ENCODE measurements at places on chromosomes 2 and 18. TPM values are rescaled to one million over a fixed set of nuclear protein-coding genes. Genes with fewer than 3 reads are reported as not detected.

Gene STARD6
- not detected for total RNA-seq

Gene CXCR1
- total RNA-seq = not detected

Gene STK11IP
- 27.8 TPM for total RNA-seq

Gene C2orf66
- 0.38 TPM for total RNA-seq

Gene LRP2
- total RNA-seq = 0.70 TPM

Gene REG3G
- total RNA-seq = not detected

Gene CERKL
- not detected for total RNA-seq

Gene ZNF236
- total RNA-seq = 15.7 TPM

Gene ALPP
- total RNA-seq = not detected

Gene ST6GAL2
- not detected for total RNA-seq

Gene GAL3ST2
- 0.53 TPM for total RNA-seq

Gene GALR1
- total RNA-seq = not detected

Gene ATP8B1
- total RNA-seq = not detected

Gene ANKRD62
- not detected for total RNA-seq

Gene DPP10
- total RNA-seq = not detected

Gene HOXD12
- not detected for total RNA-seq

Gene FARP2
- 30.8 TPM for total RNA-seq

Gene UGT1A5
- total RNA-seq = not detected

Gene TTC32
- total RNA-seq = 39.2 TPM

Gene DSG3
- not detected for total RNA-seq

Gene UXS1
- 33.9 TPM for total RNA-seq

Gene PRKAG3
- total RNA-seq = not detected

Gene ANKRD53
- not detected for total RNA-seq

Gene CABLES1
- total RNA-seq = 15.0 TPM

Gene NFATC1
- 70.4 TPM for total RNA-seq

Gene RBMS1
- 48.4 TPM for total RNA-seq

Gene TNFRSF11A
- total RNA-seq = 5.4 TPM

Gene LINC00305
- not detected for total RNA-seq

Gene MYCN
- 0.12 TPM for total RNA-seq

Gene FARSB
- total RNA-seq = 46.3 TPM

Gene USP34
- total RNA-seq = 100.0 TPM

Gene GAREM2
- 1.9 TPM for total RNA-seq

Gene ARHGEF33
- total RNA-seq = 0.58 TPM

Gene NT5C1B
- total RNA-seq = not detected

Gene HOXD13
- total RNA-seq = not detected

Gene SLC9A4
- total RNA-seq = 0.14 TPM

Gene RNF125
- total RNA-seq = 43.3 TPM

Gene ALKAL2
- 0.60 TPM for total RNA-seq

Gene MEP1B
- not detected for total RNA-seq

Gene IL36RN
- total RNA-seq = not detected

Gene IMPACT
- 27.6 TPM for total RNA-seq
